Breast epithelium (tissue), 4 donors: ENCODE measurements at places on chromosomes 11 and 22. TPM values are rescaled to one million over a fixed set of nuclear protein-coding genes. Genes with fewer than 3 reads are reported as not detected.

DNA sequence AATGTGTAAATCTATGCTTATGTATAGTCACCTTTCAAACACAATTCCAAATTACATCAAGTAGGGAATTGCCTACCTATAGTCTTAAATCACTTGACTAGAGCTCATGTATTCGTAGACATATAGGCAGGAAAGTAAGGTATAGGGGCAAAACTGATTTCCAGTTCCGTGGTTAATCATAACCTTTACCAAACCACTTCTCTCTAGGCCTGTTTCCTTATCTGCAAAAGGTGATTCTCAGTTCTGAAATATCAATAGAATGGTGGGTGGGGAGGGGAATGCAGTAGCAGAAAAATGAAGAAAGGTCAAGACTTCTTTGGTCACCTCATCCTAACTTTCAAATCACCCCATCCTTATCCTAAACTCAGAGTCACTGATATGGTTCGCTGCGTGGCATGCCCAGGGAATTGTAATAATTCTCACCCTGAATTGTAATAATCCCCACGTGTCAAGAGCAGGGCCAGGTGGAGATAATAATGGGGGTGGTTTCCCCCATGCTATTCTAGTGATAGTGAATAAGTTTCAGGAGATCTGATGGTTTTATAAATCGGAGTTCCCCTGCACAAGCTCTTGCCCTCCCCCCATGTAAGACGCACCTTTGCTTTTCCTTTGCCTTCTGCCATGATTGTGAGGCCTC is 1.9 kb upstream of the ANO5 start:
- H3K4me3 ChIP-seq = no peak overlapping the region
- H3K4me1 ChIP-seq = no peaks in the 10 kb centered on the region
- peaks cover 6% of the 10 kb centered on the region for H3K27me3 ChIP-seq
- DNase-seq = no peak
- no peaks in the 10 kb centered on the region for H3K36me3 ChIP-seq
- no peak overlapping the region for H3K27ac ChIP-seq

The CRELD2 gene
- total RNA-seq = 20.6 TPM

The SF1 gene
- total RNA-seq = 264 TPM

DNA sequence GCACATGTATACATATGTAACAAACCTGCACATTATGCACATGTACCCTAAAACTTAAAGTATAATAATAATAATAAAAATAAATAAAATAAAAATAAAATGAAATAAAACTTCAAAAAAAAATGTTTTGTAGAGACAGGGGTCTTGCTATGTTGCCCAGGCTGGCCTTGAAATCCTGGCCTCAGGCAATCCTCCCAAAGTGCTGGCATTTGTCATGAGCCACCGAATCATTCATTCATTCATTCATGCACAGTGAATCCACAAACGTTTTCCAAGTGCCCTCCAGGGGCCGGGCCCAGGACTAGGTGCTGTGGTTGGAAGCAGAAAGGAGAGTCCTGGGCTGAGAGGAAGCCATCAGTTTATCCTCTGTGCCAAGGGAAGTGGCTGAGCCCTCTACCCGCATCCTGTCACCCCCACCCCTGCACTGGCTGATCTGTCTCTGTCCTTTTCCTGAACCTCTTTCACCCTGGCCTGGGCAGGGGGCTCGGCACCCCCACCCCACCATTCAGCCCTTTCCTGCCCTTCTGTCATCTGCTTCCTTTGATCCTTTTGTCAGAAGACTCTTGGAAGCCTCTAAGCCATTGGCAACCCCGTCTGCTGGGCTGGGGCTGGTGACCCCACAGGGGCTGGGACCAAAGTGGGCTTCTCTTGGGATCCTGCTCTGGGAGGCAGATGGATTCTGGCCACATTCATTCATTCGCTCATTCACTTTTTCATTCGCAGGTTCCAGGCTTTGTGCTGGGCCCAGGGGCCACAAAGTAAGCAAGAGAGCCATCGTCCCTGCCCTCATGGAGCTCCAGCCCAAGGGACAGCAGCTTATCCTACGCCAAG is 84.3 kb downstream of the IGLL1 start:
- no peak overlapping the region for H3K27ac ChIP-seq
- peaks cover 10% of the 10 kb centered on the region for H3K4me1 ChIP-seq
- no peak overlapping the region for H3K4me3 ChIP-seq
- no peak for DNase-seq

The PAX6 gene
- not detected for total RNA-seq

DNA sequence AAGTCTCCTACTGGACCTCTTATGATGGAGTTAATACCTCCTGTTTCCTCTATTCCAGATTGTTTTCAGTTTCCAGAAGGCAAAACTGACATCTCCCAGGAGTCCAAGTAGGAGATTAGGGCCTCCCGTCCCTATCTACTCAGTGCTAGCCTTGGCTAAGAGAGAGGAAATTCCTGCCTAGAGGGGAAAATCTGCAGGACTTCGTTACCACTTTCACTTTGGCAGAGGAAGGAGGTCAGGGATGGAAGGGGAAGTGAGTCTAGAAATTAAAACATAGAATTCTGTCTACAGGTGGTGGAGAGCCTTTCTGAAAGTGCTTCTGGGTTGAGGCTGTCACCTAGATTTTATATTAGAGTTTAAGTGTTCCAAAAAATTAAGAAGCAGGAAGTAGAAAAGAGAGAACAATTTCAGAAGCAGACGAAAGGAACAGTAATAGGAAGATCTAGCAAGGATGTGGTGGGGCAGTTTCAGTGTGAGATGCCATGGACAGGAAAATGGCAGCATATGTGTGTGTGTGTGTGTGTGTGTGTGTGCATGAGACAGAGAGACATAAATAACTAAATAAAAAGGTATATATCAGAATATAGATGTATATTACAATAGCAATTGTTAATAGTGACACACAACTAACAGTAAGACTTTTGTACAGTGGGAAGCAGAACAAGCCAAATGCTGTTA is 2.4 kb upstream of the TRIM68 start:
- no peaks in the 10 kb centered on the region for H3K27me3 ChIP-seq
- no peak overlapping the region for H3K27ac ChIP-seq
- no peak overlapping the region for H3K4me3 ChIP-seq
- no peaks in the 10 kb centered on the region for H3K36me3 ChIP-seq
- DNase-seq = no peak
- H3K4me1 ChIP-seq = no peaks in the 10 kb centered on the region

- no peaks in the 10 kb centered on the region for H3K27me3 ChIP-seq
- no peaks in the 10 kb centered on the region for H3K36me3 ChIP-seq
- H3K4me1 ChIP-seq = no peaks in the 10 kb centered on the region
- DNase-seq = no peak
- no peak overlapping the region for H3K27ac ChIP-seq
- no peak overlapping the region for H3K4me3 ChIP-seq
Measured at GRCh38 chr11:80186692-80187091, 745.9 kb upstream of the TENM4 start.

The FLRT1 gene
- not detected for total RNA-seq

The PHLDA2 gene
- 2.0 TPM for total RNA-seq

DNA sequence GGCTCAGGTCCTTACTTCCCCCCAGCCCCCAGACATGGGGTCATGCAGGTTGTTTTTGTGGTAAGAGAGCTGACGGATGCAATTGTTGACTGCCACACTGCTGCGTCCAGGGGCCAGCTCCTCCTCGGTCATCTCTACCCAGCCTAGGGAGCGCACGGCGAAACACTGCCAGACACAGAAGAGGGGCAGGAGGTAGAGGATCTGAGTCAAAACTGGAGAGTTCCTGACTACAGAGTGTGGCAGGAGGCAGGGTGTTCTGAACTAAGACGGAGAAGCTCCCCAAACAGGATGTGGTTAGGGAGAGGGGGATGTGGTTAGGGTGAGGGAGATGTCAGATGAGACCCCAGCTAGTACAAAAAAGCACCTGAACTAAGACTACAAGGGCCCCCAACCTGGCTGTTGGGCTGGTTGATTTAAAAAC is 12.3 kb downstream of the SMPD1 start:
- no peak overlapping the region for H3K4me3 ChIP-seq
- no peak overlapping the region for H3K27ac ChIP-seq
- no peaks in the 10 kb centered on the region for H3K36me3 ChIP-seq
- no peaks in the 10 kb centered on the region for H3K27me3 ChIP-seq

- H3K27me3 ChIP-seq = no peaks in the 10 kb centered on the region
- H3K4me1 ChIP-seq = peaks cover 10% of the 10 kb centered on the region
- peak overlapping the region; percentile 73 for H3K27ac ChIP-seq
- H3K4me3 ChIP-seq = no peak overlapping the region
Measured at GRCh38 chr11:2673250-2673610, 26.6 kb downstream of the KCNQ1OT1 start.

DNA sequence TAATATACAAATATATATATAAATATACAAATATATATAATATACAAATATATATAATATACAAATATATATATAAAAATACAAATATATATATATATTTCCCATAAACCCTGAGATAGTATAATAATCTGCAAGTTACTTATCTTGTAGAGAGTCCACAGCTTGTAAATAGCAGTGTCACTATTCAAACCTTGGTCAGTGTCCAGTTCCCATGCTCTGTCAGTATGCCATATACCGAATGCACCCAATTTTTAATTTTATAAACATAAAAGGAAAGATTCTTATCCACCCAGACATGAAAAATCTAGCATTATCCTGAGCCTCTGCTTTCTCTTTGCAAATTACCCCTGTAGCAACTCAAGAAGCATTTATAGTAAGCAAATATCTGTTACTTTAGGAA is 21.6 kb upstream of the CTSC start:
- no peak for DNase-seq
- no peaks in the 10 kb centered on the region for H3K36me3 ChIP-seq
- H3K27ac ChIP-seq = no peak overlapping the region
- no peak overlapping the region for H3K4me3 ChIP-seq
- H3K27me3 ChIP-seq = no peaks in the 10 kb centered on the region

The OVOL1 gene
- total RNA-seq = 3.6 TPM

- no peak overlapping the region for H3K4me3 ChIP-seq
- DNase-seq = no peak
- H3K36me3 ChIP-seq = no peaks in the 10 kb centered on the region
- no peaks in the 10 kb centered on the region for H3K4me1 ChIP-seq
Measured at GRCh38 chr11:132607575-132607974, 924.7 kb downstream of the OPCML start.

The YAP1 gene
- 215 TPM for total RNA-seq

The LRP4 gene
- 7.5 TPM for total RNA-seq

GRCh38 chr11:133816146-133816870 is 29.0 kb downstream of the SPATA19 start:
- no peaks in the 10 kb centered on the region for H3K4me1 ChIP-seq
- no peaks in the 10 kb centered on the region for H3K36me3 ChIP-seq
- no peak for DNase-seq
- no peak overlapping the region for H3K4me3 ChIP-seq

DNA sequence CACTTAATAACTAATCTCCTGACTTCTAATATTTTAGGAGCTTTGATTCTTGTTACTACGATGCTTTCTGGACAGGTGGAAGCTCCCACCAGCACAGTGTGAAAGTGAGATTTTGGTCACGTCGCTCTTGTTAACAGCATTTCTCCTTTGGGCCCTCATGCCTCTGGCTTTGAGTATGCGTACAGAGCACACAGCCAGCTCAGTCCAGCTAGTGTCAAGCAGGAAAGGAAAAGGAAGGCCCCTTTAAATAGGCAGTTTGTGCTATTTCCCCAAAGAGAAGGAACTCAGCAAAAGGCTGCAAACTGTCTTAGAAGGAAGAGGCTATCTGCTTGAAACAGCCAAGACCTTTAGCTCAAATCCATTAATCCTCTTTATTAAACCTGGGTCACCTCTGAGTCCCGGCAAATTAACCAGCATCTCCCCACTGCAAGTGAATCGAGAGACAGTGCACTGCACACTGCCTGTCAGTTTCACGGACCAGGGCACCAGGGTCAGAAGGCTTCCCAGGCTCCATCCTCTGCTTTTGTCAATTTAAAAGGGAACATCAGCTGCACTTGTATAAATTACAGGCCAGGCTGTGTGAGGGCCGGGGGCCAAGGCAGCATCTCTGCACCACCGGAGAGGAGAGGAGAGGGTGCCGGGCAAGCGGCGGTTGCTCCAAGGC is 34.7 kb downstream of the OPCML start:
- H3K4me1 ChIP-seq = no peaks in the 10 kb centered on the region
- H3K27me3 ChIP-seq = peaks cover 4% of the 10 kb centered on the region
- H3K27ac ChIP-seq = no peak overlapping the region
- H3K4me3 ChIP-seq = no peak overlapping the region
- no peaks in the 10 kb centered on the region for H3K36me3 ChIP-seq

The DGAT2 gene
- total RNA-seq = 36.1 TPM

GRCh38 chr11:68527585-68527984 is 67.0 kb downstream of the PPP6R3 start:
- no peak overlapping the region for H3K27ac ChIP-seq
- no peak overlapping the region for H3K4me3 ChIP-seq
- H3K27me3 ChIP-seq = no peaks in the 10 kb centered on the region
- no peaks in the 10 kb centered on the region for H3K36me3 ChIP-seq

DNA sequence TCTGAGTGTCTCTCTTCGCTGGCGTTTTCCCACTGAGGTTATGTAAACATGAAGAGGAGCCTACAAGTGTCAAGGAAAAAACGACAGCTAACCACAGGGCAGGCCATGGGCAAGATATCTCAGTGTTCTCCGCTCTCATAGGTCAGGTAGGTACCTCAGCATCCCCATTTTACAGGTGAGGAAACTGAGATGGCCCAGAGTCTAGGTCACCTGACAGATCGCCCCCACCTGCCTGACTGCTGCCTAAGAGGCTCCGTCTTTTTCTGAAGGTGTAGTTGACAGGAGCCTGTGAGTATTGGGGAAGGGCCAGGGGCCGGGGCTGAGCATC is 847 bp upstream of the NDUFA6 start:
- no peak for DNase-seq
- H3K36me3 ChIP-seq = no peaks in the 10 kb centered on the region
- peak overlapping the region; percentile 97 for H3K27ac ChIP-seq
- H3K4me1 ChIP-seq = no peaks in the 10 kb centered on the region
- no peaks in the 10 kb centered on the region for H3K27me3 ChIP-seq
- peak overlapping the region; percentile 70 for H3K4me3 ChIP-seq

DNA sequence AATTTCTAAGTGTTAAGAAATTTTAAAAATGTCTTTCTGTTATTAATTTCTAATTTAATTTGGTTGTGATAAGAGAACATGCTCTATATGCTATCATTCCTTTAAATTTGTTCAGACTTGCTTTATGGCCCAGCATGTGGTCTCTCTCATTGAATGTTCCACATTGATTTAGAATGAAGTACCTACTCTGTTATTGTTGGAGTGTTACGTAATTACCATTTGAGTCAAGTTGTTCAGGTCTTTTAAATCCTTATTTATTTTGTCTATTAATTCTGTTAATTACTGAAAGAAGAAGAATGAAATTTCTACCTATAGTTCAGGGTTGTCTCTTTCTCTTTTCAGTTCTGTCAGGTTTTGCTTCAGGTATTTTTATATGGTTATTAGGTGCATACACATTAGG is 57.0 kb downstream of the PRMT3 start:
- DNase-seq = no peak
- no peak overlapping the region for H3K4me3 ChIP-seq
